SJSA1 (cell line): ENCODE measurements at places on chromosomes 6 and 20. TPM values are rescaled to one million over a fixed set of nuclear protein-coding genes. Genes with fewer than 3 reads are reported as not detected.

The DUSP15 gene
- total RNA-seq, result 1.5 and 3.4 TPM in 2 replicates

The VEGFA gene
- total RNA-seq, result 61.0 and 80.2 TPM in 2 replicates

The SIRPA gene
- total RNA-seq, result 2.4 and 4.7 TPM in 2 replicates

The KIF6 gene
- total RNA-seq, result not detected in 2 replicates

DNA sequence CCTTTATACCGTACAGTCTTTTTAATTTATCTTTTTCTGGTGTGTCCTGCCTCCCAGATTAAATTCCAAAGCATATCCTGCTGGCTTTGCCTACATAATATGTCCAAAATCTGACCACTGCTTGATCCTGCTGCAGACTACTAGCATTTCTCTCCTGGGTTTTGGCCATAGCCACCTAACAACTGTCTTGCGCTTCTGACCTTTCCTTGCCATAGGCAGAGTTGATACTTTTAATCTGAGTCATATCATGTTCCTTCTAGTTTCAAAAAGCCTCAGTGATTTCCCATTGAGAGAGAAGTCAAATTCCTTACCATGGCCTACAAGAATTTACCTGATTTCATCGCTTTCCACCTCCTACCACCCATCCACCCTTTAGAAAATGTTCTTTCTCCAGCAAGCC is 104.8 kb downstream of the BCKDHB start:
- no peak for DNase-seq

- DNase-seq, result peak; percentile 58
Measured at GRCh38 chr6:12637960-12638641, 78.5 kb upstream of the PHACTR1 start.

GRCh38 chr20:51087266-51087665 is 64.4 kb upstream of the KCNG1 start:
- DNase-seq, result no peak
